ENCODE measurements at places on chromosomes 2 and 18.

DNA sequence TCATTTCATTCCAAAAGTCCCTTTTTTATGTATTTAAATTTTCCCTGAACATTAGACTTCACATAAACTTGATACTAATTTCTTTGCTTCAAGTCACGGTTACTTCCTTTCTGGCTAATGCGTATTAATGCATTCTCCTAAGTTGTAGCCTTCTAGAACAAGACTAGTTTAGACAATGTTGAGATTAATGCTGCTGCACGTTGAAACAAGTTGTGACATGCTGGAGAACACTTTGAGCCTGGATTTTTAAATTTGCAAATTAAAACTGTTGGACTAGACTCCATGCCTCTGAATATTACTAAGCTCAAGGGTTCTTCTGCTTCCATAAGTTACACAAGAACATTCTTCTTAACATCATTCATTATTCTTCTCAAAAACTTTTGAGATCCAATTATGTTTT, 29.1 kb downstream of the ID2 start:
- DNase-seq: no peak

DNA sequence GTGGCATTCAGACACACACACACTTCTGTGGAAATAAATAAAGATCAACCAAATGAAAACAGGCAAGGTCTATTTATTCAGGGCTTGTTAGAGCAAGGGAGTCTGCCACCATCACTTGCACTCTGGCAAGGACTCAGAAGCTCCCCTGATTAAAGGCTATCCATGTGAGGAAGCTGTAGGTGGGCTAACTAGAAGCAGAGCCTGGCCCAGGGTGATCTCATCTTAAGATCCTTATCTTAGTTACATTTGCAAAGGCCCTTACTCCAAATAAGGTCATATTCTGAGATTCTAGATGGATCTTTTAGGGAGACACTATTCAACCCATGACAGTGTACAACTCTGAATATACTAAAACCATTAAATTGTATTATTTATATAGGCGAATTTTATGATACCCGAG, 190.0 kb upstream of the SRD5A2 start:
- DNase-seq: no peak

DNA sequence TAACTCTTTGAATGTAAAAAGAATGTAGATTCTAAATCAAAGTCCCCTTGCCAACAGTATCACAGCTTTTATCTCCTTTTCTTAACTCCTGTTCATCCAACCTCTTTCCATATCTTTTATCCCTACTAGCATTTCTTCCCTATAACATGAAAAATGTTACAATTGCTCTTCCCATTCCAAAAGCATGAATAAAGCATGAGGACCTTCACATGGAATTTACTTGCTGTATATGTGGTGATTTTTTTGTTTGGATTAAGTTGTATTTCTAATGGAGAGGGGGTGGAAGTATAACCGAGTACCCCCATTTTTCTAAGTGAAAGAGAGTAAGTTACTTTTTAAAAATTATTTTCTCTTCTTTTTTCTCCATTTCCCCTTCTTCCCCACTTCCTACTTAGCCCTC, 94.9 kb upstream of the RBBP8 start:
- DNase-seq: no peak

DNA sequence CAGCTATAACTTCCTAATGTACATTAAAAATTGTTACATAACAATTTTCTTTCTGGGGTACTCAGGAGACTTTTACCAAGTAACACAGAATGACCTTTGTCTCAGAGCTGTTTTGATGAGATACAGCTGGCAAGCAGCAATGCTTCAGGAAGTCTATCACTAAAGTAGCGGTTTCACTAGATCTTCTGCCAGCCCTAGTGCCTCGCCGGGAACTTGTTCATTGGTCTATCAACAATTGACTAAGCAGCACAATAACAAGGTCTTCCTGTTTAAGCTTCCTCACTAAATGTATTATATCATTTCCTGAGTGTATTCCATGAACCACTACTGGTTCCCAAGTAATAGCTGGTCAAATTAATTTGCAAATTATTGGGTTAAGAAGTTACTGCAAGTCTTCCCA, 69.2 kb downstream of the TRIP12 start:
- DNase-seq: no peak

DNA sequence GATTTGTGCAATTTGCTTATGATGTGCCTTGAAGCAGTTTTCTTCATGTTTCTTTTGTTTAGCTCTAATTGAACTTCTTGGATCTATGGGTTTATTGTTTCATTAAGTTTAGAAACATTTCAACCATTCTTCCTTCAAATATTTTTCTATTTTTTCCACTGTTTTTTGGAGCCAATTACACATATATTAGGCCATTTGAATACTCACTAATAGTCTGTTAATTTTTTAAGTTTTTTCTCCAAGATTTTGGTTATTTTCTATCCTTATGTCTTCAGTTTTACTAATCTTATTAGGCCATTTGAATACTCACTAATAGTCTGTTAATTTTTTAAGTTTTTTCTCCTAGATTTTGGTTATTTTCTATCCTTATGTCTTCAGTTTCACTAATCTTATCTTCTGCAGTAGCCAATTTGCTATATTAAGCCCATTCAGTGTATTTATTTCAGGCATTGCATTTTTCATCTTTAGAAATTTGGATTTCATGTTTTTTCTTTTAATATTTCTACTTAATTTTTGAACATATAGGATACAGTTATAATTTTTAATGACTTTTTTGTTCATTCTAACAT, 9.5 kb upstream of the TMEM87B start:
- DNase-seq: no peak

DNA sequence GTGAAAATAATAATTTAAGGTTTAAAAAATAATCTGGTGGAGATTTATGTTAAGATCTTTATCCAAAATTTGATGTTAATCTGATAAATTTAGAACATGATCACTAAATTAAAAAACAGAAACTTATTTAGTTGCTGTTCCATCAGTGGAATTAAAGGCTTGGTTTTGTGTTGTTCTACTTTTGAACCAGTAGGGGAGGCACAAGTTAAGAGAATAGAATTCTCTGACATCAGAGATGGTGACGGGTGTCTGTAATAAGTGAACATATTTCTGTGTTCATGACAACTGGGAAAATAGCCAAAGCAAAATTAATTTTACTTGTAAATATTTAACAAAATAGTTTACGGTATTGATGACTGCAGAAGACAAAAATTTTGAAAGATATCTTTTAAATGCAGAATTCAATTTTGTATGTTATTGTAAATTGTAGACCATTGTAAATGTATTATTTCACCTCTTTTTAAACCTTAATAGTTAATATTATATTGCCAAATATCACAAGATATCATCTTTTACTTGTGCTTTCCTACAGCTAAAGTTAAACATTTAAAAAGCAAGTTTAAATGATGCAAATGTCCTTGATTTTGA, 106.0 kb downstream of the UBR3 start:
- DNase-seq: peak; percentile 5

DNA sequence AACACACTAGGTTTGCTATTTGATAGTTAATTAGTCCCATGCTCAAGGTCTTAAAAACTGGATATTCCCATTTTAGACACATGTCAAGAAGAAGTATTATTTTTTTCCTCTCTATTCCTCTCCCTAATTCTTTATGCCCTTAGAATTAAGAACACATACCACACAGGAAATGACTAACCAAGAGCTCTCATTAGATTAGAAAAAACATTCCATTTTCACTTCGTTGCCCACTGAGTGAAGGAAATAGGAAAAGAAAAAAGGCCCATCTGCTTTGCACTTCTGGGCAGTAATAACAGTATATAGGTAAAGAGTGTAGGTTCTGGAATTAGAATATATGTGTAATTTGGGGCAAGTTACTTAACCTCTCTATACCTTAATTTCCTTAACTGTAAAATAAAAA, 26.9 kb downstream of the ACADL start:
- no peak for DNase-seq

DNA sequence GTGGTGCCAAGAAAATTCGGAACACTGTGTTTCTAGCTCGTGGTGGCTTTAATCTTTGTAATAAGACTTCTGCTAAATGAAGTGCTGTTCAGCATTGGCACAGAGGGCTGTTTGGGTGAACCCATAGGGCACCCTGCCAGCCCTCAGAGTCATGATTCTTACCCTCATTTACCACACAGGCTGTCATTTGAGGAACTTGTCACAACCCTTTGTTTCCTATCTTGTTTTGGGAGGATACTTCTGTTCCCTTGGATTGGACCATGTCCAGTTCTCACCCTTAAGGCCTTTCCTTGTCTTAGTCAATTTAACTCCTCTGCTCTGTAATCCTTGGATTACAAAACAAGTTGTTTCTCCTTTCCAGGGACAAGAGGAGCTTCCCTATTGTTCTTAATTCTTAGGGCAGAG, 225.7 kb downstream of the MTX2 start:
- no peak for DNase-seq

DNA sequence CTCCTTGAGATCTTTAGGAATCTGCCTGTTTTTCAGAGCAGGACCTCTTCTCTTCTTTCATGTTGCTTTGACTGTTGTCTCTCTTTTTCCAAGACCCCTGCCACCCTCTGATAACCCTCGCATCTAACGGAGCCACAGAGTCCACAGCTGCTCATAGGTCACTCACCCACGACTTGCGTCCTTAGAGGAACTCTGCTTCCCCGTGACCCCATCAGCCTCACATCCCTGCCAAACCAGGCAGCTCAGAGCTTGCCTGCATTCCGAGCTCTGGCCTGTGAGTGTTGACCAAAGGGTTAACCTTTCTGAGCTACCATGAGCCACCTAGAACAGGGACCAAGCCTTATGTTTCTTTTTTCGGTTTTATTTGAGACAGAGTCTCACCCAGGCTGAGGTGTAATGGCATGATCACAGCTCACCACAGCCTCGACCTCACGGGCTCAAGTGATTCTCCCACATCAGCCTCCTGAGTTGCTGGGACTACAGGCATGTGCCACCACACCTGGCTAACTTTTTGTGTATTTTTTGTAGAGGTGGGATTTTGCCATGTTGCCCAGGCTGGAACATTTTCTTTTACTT, 36.4 kb downstream of the CABLES1 start:
- no peak for DNase-seq

All from DMS153 (cell line).